HT1080 (cell line): ENCODE measurements at places on chromosomes 13 and 19. TPM values are rescaled to one million over a fixed set of nuclear protein-coding genes. Genes with fewer than 3 reads are reported as not detected.

The SELENOV gene
- total RNA-seq = not detected in 2 replicates

The ADGRE1 gene
- total RNA-seq = 0.20 and 0.26 TPM in 2 replicates

The EDDM13 gene
- 0.98 TPM in 1 of 2 replicates, not detected in the other for total RNA-seq

DNA sequence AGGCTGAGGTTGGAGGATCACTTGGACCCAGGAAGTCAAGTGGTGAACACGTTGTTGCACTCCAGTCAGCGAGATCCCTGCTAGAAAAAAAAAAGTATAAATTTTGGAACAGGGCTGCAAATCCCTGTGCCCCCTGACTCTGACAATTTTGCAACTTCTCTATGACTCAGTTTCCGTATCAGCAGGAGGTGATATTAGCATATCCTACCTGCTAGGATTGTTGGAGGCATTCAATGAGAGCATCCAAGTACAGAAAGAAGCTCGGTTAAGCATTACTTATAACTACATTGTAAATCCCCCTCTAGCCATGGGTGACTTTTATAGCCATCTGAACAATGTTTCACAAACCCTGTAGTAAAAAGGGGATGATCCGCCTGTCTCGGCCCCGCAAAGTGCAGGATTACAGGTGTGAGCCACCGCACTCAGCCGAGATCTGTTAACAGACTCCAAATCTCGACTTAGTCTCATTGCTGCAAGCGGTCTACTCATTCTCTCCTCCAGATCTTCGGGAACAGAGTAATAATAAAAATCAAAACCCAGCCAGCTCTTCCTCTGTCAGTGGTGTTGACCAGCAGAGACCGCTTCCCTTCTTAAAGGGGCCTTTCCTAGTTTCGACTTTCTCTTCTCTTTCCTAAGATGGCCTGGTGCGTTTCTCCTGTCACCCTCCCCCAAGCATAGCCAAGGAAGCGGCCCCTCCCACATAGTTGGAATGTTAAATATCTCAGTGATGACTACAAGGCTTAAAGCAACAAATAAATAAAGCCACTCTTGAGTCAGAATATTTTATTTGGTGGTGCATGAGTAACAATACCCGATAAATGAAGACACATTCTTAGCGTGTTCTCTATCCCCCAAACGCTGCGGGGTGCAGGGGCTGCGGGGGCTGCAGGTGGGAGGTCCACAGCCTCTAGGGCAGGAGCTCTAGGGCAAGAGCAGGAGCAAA is 10.3 kb upstream of the BICRA start:
- peak; percentile 96 for DNase-seq

DNA sequence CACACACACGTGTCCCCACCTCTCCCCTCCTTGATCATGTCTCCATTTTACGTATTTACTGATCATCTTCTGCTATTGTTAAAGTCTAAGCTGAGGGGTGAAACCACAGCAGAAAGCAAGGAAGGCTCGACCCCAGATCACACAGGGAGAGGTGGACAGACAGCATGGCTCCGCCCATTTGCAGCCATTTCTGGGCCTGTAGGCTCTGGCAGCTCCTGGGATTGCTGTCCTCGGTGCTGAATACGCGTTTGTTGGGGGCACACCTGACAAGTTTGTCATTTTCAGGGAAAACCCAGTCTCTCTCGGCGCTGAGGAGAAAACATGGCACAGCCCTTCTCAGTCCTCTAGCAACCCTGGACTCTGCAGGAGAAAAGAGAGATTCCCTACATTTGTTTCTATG is 8.0 kb downstream of the TMEM86B start:
- DNase-seq = no peak

- DNase-seq = no peak
Observed at GRCh38 chr13:78054157-78054556, 135.5 kb upstream of the EDNRB start.

DNA sequence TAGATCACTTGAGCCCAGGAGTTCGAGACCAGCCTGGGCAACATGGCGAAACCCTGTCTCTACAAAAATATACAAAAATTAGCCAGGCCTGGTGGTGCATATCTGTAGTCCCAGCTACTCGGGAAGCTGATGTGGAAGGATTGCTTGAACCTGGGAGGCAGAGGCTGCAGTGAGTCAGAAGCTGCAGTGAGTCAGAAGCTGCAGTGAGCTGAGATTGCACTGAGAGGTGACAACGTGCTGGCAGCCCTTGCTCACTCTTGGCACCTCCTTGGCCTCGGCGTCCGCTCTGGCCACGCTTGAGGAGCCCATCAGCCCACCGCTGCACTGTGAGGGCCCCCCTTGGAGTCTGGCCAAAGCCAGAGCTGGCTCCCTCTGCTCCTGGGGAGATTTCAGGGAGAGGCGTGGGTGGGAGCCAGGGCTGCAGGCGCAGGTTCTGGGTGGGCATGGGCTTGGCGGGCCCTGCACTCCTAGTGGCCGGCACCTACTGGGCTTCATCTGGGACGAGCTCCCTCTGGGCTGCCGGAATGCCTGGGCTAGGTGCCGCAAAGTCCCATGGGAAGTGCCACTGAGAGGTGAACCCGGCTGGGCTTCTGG is 39.5 kb upstream of the RPL21 start:
- DNase-seq = peak; percentile 87

- DNase-seq = no peak
Observed at GRCh38 chr13:111929036-111929616, 137.8 kb upstream of the SOX1 start.

GRCh38 chr19:20453425-20453935 is 112.1 kb downstream of the ZNF737 start:
- DNase-seq = no peak

DNA sequence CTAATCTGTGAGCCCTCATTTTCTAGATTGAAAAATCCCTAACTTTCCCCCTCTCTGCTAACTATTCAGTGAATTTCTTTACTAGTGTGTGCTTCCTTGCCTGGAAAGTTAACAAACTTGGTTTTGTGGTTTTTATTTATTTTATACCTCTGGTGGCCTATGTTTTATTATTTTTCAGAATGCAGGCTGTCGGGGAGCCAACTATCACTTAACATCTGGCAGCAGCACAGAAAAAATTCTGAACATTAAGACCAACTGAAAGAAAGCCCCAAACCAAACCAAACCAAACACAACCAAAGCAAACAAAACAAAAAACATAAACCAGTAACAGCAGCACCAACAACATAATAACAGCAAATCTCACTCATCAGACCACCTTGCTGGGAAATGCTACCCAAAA is 109.0 kb upstream of the KL start:
- DNase-seq = no peak

GRCh38 chr19:30208436-30209060 is 163.6 kb upstream of the ZNF536 start:
- no peak for DNase-seq

GRCh38 chr13:23462815-23463559 is 29.5 kb upstream of the SACS start:
- no peak for DNase-seq

- no peak for DNase-seq
Observed at GRCh38 chr13:111475488-111475887, 155.0 kb downstream of the TEX29 start.

GRCh38 chr19:13985771-13986347 is 20.3 kb downstream of the RFX1 start:
- no peak for DNase-seq

- peak; percentile 12 for DNase-seq
Observed at GRCh38 chr19:34838248-34838647, 65.2 kb upstream of the ZNF599 start.

- no peak for DNase-seq
Observed at GRCh38 chr13:92196591-92197256, 798.3 kb downstream of the GPC5 start.

- no peak for DNase-seq
Observed at GRCh38 chr13:66859078-66859477, 371.1 kb downstream of the PCDH9 start.

GRCh38 chr19:50555033-50555432 is 13.2 kb downstream of the LRRC4B start:
- DNase-seq = no peak

- no peak for DNase-seq
Observed at GRCh38 chr19:58516246-58516836, 3.3 kb downstream of the ZBTB45 start.
